ENCODE measurements at places on chromosomes 16 and 17.

GRCh38 chr16:90008708-90009145, 10.5 kb downstream of the DBNDD1 start:
- no peak for DNase-seq

DNA sequence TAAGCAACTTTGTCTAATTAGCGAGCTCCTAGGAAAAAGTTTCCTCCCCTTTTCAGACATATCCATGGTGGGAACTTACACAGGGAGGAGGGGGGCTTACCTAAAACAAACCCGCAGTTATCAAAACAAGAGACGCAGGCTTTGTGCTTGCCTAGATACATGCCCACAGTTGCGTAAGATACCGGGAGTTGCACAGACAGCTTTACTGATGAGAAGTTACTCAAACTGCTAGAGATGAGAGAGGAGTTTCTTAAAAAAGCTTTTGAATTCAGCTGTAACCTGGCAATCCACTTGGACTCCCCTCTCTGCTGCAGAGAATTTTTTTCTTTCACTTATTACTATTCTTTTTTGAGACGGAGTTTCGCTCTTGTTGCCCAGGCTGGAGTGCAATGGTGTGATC, 6.8 kb upstream of the ZP2 start:
- no peak for DNase-seq

DNA sequence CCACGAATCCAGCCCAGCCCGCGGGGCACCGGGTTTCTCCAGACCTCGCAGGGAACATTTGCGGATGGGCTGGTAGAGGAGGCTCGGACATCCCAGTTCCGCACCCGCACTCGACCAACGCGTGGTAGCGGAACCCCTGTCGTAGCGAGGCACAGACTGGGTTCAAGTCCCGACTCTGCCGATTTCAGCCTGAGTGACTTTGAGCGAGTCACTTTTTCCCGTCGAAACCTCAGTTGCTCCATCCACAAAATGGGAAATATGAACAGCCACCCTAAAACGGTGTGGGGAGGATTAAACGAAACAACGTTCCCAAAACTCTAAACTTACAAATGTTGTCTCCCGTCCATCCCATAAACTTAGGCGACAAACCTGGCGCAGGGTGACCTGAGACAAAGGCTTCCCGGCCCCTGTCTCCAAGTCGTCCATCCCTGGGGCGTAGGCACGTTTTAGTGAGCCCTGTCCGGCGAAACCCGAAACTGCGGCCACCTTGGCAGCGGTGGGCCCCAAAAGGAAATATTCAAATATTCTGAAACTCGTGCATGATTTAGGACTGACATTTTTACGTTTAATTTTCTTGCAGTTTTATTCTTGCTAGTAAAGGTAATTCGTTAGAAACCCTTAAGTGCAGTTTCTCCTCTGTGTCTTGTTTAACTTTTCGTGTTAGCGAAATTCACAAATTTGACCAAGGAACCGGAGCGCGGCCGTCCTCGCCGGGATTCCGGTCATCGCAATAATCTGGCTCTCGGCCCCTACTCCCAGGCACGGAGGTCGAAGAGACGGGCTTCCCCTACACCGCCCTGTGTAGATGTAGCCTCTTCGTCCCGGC, 1.9 kb upstream of the MLLT6 start:
- no peak for DNase-seq

GRCh38 chr17:74569020-74570003, 2.0 kb upstream of the CD300H start:
- no peak for DNase-seq

GRCh38 chr17:76561799-76562268, 22.0 kb downstream of the PRCD start:
- DNase-seq = no peak

- no peak for DNase-seq
Observed at GRCh38 chr16:48877946-48878345, 268.0 kb upstream of the N4BP1 start.

DNA sequence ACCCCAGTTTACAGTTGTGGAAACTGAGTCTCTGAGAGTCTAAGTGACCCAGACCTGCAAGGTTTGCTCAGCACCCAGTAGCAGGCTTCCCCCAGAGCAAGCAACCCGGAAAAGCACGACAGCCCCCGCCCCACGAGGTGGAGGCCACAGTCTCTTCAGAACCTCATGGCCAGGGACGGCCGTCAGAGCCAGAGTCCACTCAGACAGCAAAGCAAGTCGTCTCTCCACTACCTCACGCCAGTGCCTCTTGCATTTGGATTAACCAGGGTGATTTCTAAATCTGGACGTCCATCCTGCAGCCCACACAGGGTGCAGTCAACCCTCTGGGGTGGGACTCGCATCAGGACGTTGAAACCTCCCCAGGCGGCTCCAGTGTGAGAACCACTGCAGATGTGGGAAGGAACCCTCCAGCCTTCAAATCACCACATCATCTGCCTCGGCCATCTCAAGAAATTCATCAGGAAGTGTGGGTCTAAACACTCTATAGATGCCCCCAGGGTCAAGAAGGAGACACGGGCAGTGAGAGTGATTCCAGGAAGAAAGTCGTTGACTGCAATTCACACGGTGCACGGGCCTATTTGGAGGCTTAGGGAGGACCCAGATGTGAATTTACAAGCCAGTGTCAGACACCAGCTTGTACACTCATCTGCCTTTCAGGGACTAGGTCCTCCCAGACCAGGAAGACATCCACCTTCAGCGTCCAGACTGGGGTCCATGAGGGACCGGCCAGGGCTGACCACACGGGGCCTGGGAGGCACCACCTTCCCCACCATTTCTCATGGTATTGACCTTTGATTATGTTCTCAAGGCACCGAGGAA, 20.2 kb upstream of the RBFOX3 start:
- no peak for DNase-seq

- DNase-seq = no peak
Observed at GRCh38 chr16:52843381-52843780, 209.3 kb downstream of the CHD9NB start.

DNA sequence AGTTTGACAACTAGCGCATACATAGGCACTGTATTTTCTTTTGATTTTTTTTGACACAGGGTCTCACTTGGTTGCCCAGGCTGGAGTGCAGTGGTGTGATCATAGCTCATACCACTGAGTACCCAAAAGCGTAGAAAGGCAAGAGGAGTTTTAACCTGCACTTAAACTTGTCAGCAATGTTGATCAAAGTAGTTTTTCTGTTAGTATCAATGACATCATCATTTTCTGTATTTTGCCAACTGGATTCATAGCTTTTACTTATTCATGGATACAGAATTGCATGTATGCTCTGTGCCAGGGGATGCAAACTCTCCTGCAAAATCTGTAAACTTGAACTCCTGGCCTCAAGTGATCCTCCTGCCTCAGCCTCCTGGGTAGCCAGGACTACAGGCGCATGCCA, 55.9 kb upstream of the ATP2A3 start:
- DNase-seq = no peak

GRCh38 chr17:41806685-41807445, 4.9 kb downstream of the P3H4 start:
- DNase-seq = no peak

DNA sequence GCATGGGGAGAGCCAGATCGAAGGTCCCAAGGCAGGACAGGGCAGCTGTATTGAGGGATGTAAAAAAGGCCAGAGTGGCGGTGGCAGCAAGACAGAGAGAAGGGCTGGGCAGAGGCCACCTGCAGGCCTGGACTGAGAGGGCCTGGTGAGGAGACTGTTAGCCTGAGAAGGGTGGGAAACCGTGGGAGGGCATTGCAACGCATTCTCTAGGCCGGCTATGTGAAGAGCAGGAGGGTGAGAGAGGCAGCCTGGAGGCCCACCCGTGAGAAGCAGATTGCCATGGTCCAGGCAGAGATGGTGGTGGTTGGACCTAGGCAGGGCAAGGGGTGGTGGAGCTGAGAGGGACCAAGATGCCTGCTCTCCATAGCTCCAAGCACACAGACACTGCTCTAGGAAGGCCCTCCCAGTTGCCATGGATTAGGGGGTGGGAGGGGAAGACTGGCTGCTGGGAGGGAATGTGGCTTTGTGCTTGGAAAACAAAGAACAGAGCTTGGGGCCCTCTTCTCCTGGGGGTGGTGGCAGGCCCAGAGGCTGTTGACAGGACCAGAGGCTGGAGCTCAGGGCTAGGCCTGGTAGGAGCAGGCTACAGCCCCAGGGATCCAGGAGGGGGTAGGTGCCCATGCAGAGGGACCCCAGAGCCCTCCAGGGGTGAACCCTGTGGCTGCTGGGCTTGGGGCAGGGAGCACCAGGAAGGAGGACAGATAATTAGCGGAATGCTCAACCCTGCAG, 12.4 kb upstream of the TCAP start:
- no peak for DNase-seq

GRCh38 chr17:36722121-36722902, 120.9 kb downstream of the MRM1 start:
- DNase-seq = peak; percentile 39

- no peak for DNase-seq
Observed at GRCh38 chr16:7745276-7745675, 412.6 kb downstream of the RBFOX1 start.

DNA sequence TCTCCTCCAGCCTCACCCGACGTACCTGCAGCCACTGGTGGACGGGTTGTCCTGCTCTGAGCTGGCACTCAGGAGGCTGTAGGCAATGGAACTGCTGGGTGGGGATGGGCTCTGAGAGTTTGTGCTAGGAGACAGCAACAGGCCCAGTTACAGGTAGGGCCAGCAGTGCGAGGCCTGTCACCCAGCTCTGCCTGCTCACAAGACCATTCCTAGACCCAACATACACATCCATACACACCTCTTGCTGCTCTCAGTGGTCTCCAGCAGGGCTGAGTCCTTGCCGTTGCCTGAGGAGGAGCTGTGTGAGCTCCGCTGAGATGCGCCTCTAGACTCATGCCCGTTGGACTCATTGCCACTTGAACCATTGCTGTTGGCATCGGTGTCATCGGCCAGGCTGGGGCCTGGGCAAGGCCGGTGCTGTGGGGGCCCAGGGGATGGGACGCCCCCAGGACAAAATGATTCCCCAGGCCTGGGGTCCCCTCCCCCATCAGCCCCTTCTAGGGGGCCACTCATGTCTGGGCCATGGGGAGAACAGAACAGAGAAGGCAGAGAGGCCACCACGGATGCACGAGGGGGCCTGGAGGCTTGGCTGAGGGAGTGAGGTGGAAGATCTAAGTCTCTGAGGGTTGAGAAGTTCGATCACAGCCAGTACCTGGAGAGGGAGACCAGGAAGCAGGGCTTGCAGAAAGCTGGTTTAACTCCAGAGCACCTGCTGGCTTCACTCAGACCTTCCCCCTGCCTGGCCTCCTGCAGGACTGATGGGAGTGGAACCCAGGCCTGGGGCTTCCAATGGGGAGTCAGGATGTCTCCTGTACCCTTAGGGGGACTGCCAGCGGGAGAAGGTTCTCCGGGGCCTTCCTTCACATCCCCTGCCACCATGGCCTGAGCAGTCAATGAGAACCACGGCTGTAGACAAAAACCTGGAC, 1.7 kb downstream of the PER1 start:
- no peak for DNase-seq

GRCh38 chr17:70379945-70380344, 210.6 kb downstream of the KCNJ2 start:
- no peak for DNase-seq

DNA sequence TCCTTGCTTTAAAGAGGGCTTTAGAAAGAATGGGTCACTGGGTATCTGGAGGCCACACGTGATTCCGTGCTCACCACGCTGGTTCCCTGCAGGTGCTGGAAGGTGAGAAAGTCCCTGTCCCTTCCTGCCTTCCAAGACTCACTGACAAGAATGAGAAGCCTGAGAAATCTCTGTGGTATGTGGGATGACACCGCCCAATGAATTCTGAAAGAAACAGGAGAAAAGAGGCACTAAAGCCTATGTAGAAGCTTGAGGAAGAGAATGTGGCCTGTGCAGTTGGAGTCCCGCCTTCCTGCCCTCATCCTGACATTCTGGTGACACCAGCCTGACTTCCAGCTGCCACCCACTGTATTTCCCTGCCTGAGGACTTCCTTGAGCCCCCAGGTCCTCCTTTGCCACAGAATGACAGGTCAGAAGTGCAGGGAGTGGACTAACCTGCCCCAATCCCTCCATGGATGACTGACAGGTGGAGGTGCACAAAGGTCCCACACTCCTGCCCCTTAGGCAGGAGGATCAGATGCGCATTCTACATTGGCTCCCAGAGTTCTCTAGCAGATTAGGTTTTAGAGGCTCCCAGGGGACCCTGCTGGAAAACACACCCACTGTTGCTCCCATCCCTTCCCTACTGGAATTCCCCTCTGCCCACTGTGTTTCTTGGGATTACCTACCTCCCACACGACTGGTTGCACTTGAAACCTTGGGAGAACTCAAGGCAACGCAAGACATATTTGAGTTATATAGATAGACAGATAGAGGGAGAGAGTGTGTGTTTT, 38.6 kb upstream of the TENT4B start:
- no peak for DNase-seq

DNA sequence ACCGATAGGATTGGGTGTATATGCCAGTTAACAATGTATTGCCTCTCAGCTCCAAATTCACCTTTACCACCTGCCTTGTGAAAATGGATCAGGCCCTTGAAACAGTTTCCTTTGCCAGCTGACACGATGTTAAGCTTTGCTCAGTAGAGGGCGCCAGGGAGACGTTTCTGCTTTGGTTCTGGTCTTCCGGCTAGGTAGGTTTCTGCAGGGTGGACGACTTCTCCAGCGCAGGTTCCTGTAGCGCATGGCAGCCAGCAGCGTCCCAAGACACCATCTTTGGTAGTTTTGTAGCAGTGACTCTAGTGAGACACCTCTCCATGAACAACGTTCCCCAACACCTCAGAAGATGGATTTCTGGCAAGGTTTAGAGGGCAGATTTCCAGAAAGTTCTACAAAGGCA, 24.0 kb downstream of the SYCE1L start:
- no peak for DNase-seq

DNA sequence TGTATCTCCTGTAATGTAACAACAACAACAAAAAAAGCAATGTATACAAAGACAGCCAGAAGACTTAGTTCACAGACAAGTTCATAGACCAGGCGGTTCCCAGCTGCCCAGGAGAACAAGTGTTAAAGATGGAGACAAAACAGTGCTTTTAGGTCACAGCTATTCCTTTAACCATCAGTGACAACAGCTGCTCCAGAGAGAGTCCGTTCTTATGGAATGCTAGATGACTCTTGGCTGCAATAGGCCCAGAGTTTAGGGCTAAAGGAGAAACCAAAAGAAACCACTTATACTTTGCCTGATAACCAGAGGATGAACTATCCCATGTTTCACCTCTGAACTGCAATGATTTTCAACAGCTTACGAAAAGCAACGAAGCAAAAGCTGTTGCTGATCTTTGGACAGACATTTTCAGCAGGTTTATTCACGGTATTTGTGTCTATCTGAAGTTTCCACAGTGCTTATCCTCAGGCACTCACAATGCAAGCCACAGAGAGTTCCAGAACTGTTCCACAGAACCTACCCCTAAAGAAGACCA, 6.0 kb downstream of the ZCCHC14 start:
- no peak for DNase-seq

DNA sequence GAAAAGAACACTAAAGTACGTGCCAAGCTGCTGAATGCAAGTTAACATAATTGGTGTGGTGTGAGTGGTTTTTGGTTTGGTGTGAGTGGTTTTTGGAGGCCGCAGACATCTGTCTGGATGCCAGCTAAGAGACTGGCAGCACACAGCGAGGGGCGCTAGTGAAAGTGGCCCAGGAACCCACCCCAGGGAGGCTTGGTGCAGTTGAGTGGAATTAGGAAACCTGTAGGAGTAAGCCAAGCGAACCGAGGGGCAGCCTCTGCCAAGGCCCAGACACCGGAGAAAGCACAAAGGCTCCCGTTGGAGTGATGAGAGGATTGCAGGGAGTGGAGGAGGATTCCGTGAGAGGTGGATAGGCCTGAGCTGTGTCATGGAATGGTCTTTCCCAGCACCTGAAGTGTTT, 24.6 kb upstream of the SLC5A11 start:
- no peak for DNase-seq

GRCh38 chr17:79883202-79883601, 44.0 kb upstream of the CBX4 start:
- DNase-seq = no peak
